ENCODE measurements at places on chromosomes 11 and 22.

- DNase-seq: no peak
These were observed at the start of gene FIBIN for GRCh38 chr11:26993965-26994457. TSS of gene FIBIN (plus strand) at chr11:26994112. CDS start at chr11:26994527, 415 bp downstream.

GRCh38 chr11:120060512-120060911, 77.4 kb downstream of the TRIM29 start:
- no peak for DNase-seq

- no peak for DNase-seq
These were observed 12.1 kb downstream of the YPEL4 start for GRCh38 chr11:57637626-57638004.

- DNase-seq: no peak
These were observed 1.7 kb downstream of the C11orf91 start for GRCh38 chr11:33698921-33699320.

- no peak for DNase-seq
These were observed 372.7 kb upstream of the ANO5 start for GRCh38 chr11:21820176-21820575.

GRCh38 chr11:11125618-11126017, 227.4 kb downstream of the CSNK2A3 start:
- DNase-seq: no peak

DNA sequence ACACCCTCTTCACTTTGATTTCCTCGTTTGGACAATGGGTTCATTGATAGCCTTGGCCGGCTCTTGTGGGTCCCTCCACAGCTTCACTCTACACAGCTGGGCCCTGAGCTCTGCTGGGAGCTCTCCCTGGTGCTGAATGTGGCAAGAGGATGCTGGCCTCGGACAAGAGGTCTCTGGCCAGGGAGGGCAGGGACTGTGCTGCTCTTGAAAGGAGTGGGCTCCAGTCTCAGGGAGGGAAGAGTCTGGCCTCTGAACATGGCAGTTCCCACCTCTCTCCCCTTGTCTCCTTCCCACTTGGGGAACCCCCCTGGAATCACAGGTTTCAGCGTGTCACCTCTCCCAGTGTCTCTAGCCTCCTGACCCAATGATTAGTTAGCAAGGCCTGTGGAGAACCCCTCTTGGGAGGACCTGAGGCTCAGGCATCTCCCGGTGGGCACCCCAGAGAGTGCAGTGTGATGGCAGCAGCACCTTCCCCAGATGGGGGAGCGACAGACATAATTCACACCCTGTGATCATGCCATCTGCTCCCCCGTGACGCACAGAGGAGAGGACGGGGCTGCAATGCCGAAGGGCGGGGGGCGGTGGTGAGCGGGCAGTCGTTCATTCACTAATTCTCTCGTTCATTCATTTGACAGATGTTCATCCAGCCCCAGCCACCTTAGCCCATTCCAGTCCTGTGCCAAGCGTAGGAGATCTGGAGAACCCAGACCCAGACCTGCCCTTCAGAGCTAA, 2.8 kb upstream of the CABP7 start:
- peak; percentile 43 for DNase-seq

DNA sequence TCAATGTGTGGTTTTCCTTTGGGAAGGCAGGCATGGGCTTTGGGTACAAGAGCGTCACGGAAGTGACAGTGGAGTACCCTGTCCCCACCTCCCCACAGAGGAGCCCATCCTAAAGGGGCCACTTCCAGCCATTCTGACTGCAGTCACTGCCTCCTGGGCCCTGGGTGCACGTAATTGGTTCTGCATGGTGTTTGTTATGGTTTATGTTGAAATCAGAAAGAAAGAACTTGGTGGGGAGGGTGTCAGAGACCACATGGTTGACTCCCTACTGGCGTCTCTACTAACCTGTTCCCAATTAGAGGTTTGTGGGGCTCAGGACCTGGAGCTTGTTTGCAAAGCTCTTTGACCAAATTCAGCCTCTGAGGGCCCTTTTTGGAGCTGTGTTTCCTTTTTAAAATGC, 40.8 kb downstream of the RIBC2 start:
- no peak for DNase-seq

- DNase-seq: peak; percentile 20
These were observed 23.8 kb upstream of the OAF start for GRCh38 chr11:120186774-120187591.

GRCh38 chr11:71062199-71062598, 190.2 kb downstream of the SHANK2 start:
- DNase-seq: no peak

- DNase-seq: peak; percentile 37
These were observed 1.5 kb downstream of the LSP1 start for GRCh38 chr11:1854132-1854948.
